ENCODE measurements at places on chromosomes 12 and 14. TPM values are rescaled to one million over a fixed set of nuclear protein-coding genes. Genes with fewer than 3 reads are reported as not detected.

The LRP1-AS gene
- total RNA-seq: not detected

The NPFF gene
- total RNA-seq: not detected

The EPYC gene
- not detected for total RNA-seq

The MARK3 gene
- 112 TPM for total RNA-seq

The GPX2 gene
- not detected for total RNA-seq

The BHLHE41 gene
- 3.1 TPM for total RNA-seq

The GRIN2B gene
- total RNA-seq: not detected

The MYBPC1 gene
- total RNA-seq: not detected

The ADCY6 gene
- total RNA-seq: 44.5 TPM

The OTX2 gene
- not detected for total RNA-seq

The ACSS3 gene
- 19.8 TPM for total RNA-seq

The CCDC175 gene
- total RNA-seq: not detected

The EFS gene
- total RNA-seq: 1.7 TPM

The MGST1 gene
- total RNA-seq: 123 TPM

The RHOJ gene
- total RNA-seq: 2.0 TPM

The ADGRD1 gene
- 1.9 TPM for total RNA-seq

The GUCY2C gene
- not detected for total RNA-seq

The C3AR1 gene
- not detected for total RNA-seq

The SPX gene
- total RNA-seq: not detected

The GPR162 gene
- 6.1 TPM for total RNA-seq

The RNFT2 gene
- total RNA-seq: 7.0 TPM

The KLRC1 gene
- 0.15 TPM for total RNA-seq

The AQP2 gene
- not detected for total RNA-seq

The ESR2 gene
- total RNA-seq: 0.29 TPM

The RPL10L gene
- not detected for total RNA-seq

The SLC5A8 gene
- total RNA-seq: not detected

The LRFN5 gene
- total RNA-seq: 4.9 TPM

The POTEG gene
- not detected for total RNA-seq

The NAV3 gene
- 41.2 TPM for total RNA-seq

The BCL2L14 gene
- total RNA-seq: not detected
